Caco-2 (cell line): ENCODE measurements at places on chromosomes 6 and 20.
A peak's percentile ranks its signal among the peaks of the same experiment; 100 is the strongest.

GRCh38 chr6:169391473-169392071 lies 137.9 kb upstream of the THBS2 start:
- H3K4me1 ChIP-seq = no peaks in the 10 kb centered on the region
- H3K27ac ChIP-seq = no peak overlapping the region
- no peaks in the 10 kb centered on the region for H3K27me3 ChIP-seq
- DNase-seq = no peak

GRCh38 chr6:82783587-82784236 lies 281.9 kb downstream of the UBE3D start:
- H3K36me3 ChIP-seq = no peaks in the 10 kb centered on the region
- DNase-seq = no peak
- no peak overlapping the region for H3K27ac ChIP-seq
- H3K4me3 ChIP-seq = no peak overlapping the region

- H3K27me3 ChIP-seq = no peaks in the 10 kb centered on the region
- H3K4me3 ChIP-seq = no peak overlapping the region
- H3K36me3 ChIP-seq = no peaks in the 10 kb centered on the region
- peak; percentile 49 for DNase-seq
These were observed 47.9 kb upstream of the ISM1 start for GRCh38 chr20:13173201-13173600.

- no peaks in the 10 kb centered on the region for H3K27me3 ChIP-seq
- H3K27ac ChIP-seq = no peak overlapping the region
- no peak overlapping the region for H3K4me3 ChIP-seq
These were observed 141.9 kb upstream of the NEDD9 start for GRCh38 chr6:11374036-11375010.

GRCh38 chr20:48287021-48287494 lies 501.8 kb upstream of the SULF2 start:
- no peak overlapping the region for H3K4me3 ChIP-seq
- peak overlapping the region; percentile 78 for H3K27ac ChIP-seq
- H3K27me3 ChIP-seq = no peaks in the 10 kb centered on the region
- H3K4me1 ChIP-seq = peaks cover 41% of the 10 kb centered on the region
- DNase-seq = peak; percentile 78

GRCh38 chr6:134373282-134373922 lies 55.5 kb upstream of the SGK1 start:
- no peak overlapping the region for H3K4me3 ChIP-seq
- no peak for DNase-seq
- H3K36me3 ChIP-seq = no peaks in the 10 kb centered on the region
- peaks cover 12% of the 10 kb centered on the region for H3K4me1 ChIP-seq
- no peaks in the 10 kb centered on the region for H3K27me3 ChIP-seq

DNA sequence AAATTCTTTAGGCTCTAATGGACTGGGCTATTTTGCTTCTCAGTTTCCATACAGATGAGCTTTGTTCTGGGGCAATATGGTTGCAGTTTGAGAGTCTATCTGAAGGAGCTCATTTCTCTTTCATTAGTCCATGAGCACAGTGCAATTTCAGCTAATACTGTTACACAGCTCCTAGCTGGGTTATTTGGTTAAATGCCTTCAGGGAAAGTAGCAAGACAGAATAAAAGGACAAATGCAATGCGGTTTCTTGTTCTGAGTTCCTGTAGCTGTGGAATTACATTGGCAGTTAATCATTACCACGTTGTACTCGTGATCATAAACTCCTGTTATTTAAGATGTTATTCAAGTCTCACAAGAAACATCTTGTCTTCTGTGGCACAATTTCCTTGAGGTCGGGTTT lies 127.7 kb downstream of the BFSP1 start:
- peaks cover 4% of the 10 kb centered on the region for H3K27me3 ChIP-seq
- H3K36me3 ChIP-seq = no peaks in the 10 kb centered on the region
- H3K27ac ChIP-seq = no peak overlapping the region
- H3K4me3 ChIP-seq = no peak overlapping the region
- H3K4me1 ChIP-seq = no peaks in the 10 kb centered on the region

GRCh38 chr6:167697316-167697715 lies 129.4 kb upstream of the AFDN start:
- no peak overlapping the region for H3K4me3 ChIP-seq
- no peak overlapping the region for H3K27ac ChIP-seq
- no peaks in the 10 kb centered on the region for H3K36me3 ChIP-seq
- H3K27me3 ChIP-seq = no peaks in the 10 kb centered on the region
- H3K4me1 ChIP-seq = no peaks in the 10 kb centered on the region; the same call in none of the 2 replicates

DNA sequence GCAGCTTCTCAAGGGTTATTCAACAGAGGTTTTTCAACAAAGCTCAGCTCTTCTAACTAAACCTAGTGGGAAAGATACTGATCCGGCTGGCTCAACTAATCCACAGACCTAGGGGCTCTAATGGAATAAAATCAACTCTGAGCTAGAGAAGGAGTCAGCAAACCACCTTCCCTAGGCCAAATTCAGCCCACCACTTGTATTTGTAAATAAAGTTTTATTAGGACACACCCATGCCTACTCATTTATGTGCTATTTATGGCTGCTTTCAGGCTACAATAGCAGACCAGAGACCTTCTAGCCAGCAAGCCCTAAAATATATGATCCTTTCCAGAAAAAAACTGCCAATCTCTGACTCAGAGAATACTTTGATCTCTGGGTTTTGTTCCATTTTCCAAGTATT lies 6.0 kb upstream of the RAB22A start:
- H3K4me3 ChIP-seq = no peak overlapping the region
- no peaks in the 10 kb centered on the region for H3K36me3 ChIP-seq
- H3K27me3 ChIP-seq = no peaks in the 10 kb centered on the region

- H3K4me1 ChIP-seq = no peaks in the 10 kb centered on the region
- no peak for DNase-seq
- H3K27ac ChIP-seq = no peak overlapping the region
- no peak overlapping the region for H3K4me3 ChIP-seq
- peaks cover 3% of the 10 kb centered on the region for H3K36me3 ChIP-seq
These were observed 36.6 kb upstream of the LTV1 start for GRCh38 chr6:143806282-143807102.

GRCh38 chr6:35082046-35082732 lies 59.0 kb downstream of the TCP11 start:
- H3K36me3 ChIP-seq = peaks cover 1% of the 10 kb centered on the region
- no peaks in the 10 kb centered on the region for H3K4me1 ChIP-seq
- no peak overlapping the region for H3K4me3 ChIP-seq
- H3K27me3 ChIP-seq = no peaks in the 10 kb centered on the region

- peak; percentile 61 for DNase-seq
- H3K27ac ChIP-seq = no peak overlapping the region
- H3K36me3 ChIP-seq = no peaks in the 10 kb centered on the region
- H3K4me1 ChIP-seq = no peaks in the 10 kb centered on the region
- H3K4me3 ChIP-seq = no peak overlapping the region
These were observed 223.2 kb upstream of the ECI2 start for GRCh38 chr6:4358414-4359107.

DNA sequence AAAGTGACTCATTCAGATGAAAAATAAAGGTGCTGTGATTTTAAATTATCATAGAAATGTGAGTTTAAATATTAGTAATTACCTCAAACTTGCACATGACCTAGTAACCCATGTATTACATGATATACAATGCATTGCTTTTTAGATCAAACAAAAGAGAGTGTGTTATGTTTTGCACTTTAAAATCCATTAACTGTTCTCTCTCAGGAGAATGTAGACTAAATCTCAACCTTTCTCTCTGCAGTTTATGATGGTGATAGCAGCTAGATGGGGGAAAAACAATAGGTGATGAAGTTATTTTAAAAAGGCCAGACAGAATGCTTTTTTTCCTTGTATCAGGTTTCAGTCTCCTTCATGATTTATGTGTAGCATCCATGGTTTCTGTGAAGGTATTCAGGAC lies 404.4 kb upstream of the RNF217 start:
- H3K27me3 ChIP-seq = no peaks in the 10 kb centered on the region
- no peaks in the 10 kb centered on the region for H3K4me1 ChIP-seq
- DNase-seq = no peak
- no peak overlapping the region for H3K27ac ChIP-seq
- no peak overlapping the region for H3K4me3 ChIP-seq

DNA sequence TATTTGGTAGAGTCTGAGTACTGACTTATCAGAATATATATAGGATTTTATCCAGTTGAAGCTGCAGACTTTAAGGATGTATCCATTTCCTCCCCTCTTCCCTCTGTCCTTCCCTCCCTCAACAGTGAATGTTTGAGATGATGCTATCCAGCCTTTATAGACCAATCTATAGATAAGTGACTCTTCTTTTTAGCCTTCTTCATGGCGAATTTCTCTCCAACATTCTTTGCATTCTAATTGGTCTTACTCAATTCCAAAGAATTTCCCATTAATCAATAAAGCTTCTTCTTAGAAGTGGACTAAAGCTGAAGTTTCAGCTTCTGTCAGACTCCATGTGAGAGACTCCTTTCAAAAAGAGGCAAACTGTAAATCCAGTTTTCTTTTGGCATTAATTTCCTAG lies 99.3 kb downstream of the AIG1 start:
- no peak for DNase-seq
- no peak overlapping the region for H3K4me3 ChIP-seq
- H3K4me1 ChIP-seq = peaks cover 11% of the 10 kb centered on the region; the same call in 1 of the 2 replicates
- no peaks in the 10 kb centered on the region for H3K27me3 ChIP-seq
- no peak overlapping the region for H3K27ac ChIP-seq

- no peaks in the 10 kb centered on the region for H3K36me3 ChIP-seq
- H3K4me3 ChIP-seq = no peak overlapping the region
- no peaks in the 10 kb centered on the region for H3K4me1 ChIP-seq
- H3K27me3 ChIP-seq = no peaks in the 10 kb centered on the region
- DNase-seq = no peak
These were observed 39.7 kb downstream of the BFSP1 start for GRCh38 chr20:17491488-17491887.

DNA sequence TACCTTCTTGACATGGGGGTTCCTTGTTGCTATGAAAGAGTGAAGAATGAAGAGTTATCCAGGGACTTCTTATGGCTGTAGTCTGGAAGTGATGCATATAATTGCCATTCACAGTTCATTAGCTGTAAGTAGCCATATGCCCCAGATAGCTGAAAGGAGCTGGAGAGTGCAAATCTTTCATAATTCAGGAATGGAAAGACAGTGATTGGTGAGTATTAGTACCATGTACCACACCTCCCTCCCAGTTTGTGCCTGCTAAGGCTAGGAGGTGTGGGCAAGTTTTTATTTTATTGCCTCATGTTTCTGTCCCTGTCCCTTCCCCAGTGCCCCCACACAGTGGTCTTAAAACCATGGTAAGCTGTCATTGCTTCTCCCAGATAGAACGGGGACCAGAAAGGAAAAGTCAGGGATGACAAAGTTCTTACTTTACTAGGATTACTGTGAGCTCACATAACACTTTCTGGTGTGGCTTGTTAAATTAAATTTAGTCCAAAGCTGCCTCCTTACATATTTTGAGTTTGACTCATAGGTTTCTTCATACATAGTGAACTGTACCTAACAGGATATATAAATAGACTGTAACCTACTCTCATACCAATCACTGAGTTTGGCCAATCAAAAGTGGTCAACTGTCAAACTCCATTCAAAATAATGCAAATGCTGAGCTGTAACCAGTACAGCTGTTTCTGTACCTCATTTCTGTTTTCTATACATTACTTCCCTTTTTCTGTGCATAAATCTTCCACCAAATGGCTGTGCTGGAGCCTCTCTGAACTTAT lies 119.4 kb downstream of the RFPL4B start:
- H3K27me3 ChIP-seq = no peaks in the 10 kb centered on the region
- H3K4me1 ChIP-seq = peaks cover 44% of the 10 kb centered on the region
- peak overlapping the region; percentile 10 for H3K27ac ChIP-seq
- H3K36me3 ChIP-seq = no peaks in the 10 kb centered on the region
- H3K4me3 ChIP-seq = no peak overlapping the region

DNA sequence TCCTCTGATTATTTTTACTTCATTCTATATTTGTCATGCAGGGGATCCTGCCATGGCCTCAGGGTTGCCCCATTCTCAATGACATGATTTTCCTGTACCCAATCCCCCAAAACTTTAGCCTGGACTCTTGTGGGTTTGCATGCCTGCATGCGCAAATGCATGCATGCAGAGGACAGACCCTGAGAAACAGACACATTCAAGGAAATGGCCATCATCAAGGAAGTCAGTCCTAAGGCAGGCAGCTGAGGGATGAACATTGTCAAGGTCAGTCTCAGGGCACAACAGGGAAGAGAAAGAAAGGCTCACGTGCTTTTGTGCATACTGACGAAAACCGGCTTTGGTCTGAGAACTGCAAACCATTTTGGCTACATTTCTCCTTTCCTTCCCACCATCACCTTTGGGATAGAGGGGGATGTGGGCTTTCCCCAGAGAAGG lies 13.1 kb downstream of the NEDD9 start:
- H3K36me3 ChIP-seq = no peaks in the 10 kb centered on the region
- H3K27me3 ChIP-seq = no peaks in the 10 kb centered on the region
- DNase-seq = no peak
- H3K4me1 ChIP-seq = peaks cover 32% of the 10 kb centered on the region
- H3K27ac ChIP-seq = peak overlapping the region; percentile 69
- no peak overlapping the region for H3K4me3 ChIP-seq

DNA sequence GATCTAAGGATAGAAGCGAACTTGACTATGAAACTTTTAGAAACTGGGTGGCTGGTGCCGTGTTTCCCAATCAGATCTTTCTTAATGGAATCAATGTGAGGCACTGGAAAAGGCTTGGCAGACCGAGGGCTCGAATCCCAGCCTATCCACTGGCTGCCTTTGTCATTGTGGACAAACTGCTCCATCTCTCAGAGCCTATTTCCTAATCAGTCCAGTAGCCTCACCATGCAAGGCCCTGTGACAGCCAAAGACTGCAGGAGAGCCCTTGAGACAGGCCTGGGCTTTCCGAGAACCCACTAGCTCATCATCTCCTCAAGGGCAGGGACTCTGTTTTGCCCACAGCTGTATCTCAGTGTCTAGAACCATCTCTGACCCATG lies 43.4 kb downstream of the SPDEF start:
- H3K4me1 ChIP-seq = no peaks in the 10 kb centered on the region
- H3K27ac ChIP-seq = no peak overlapping the region
- H3K4me3 ChIP-seq = no peak overlapping the region
- H3K36me3 ChIP-seq = no peaks in the 10 kb centered on the region
- no peak for DNase-seq

DNA sequence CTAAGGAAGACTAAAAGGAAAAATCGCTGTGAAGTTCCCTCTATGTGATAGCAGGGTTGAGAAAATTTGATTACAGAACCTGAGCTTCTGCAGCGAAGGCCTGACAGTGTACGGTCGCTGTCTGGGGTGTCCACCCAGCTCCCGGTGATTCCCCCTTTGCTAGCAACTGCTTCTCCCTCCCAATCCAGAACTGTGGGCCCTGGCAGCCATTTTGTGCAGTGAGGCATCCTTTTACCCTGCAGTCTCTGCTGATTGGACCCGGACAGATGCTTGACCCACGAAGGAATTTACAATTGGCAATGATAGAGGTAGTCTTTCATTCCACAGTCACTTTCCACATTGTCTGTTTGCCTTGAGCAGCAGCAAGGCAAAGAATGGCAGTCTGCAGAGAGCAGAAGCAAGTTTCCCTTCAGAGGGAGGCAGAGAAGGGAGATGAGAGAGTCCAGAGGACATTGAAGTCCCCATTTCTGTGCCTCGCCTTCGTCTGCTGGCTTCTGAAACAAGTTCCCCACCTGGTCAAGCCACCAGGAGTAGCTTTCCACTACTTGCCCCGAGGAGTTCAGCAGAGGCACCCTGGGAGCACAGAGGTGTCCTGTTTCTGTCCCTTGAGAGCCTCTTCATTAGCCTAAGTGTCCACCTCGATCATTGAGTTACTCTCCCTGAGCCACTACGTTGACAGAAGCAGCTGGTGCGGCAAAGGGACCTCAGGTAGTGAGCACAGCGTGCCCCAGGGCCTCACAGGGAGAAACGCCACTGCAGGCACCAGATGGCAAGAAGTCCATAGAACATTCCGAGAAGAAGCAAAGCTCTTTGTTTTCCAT lies 370.3 kb downstream of the NRN1 start:
- H3K36me3 ChIP-seq = no peaks in the 10 kb centered on the region
- H3K27ac ChIP-seq = no peak overlapping the region
- DNase-seq = no peak
- no peaks in the 10 kb centered on the region for H3K4me1 ChIP-seq
- H3K27me3 ChIP-seq = no peaks in the 10 kb centered on the region
- no peak overlapping the region for H3K4me3 ChIP-seq
